NCI-H2081 (cell line): ENCODE measurements at places on chromosomes 3 and 15.
A peak's percentile ranks its signal among the peaks of the same experiment; 100 is the strongest.

GRCh38 chr15:78212008-78212407, 22.4 kb downstream of the ACSBG1 start:
- DNase-seq = no peak

DNA sequence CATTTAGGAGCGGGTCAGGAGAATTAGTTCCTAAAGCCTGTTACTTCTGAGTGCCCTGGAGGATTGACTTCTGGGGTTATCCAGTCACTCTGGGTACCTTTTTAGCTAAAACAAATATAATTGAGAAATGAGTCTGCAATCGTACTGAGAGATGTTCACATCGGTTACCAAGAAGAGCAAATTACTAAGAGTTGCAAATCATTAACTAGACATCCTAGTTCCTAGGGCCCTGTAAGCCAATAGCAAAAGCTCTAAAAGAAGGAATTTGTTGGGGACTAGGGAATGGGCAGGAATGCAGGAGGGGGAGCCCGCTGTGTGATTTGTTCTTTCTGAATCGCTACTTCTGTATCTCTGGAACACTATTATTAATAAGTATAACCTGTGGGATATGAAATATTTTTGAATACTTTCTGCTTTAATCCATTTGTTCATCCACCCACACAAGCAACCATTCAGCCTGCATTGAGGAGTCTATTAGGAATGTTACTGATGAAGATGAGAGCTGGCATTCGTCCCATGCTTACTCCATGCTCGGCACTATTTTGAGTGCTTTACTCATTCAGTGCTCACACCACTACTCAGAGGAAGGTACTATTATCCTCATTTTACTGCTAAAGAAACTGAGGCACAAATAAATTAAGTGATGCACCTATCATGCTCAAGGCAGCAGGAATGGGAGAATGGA, 31.5 kb upstream of the KY start:
- no peak for DNase-seq

GRCh38 chr15:41013691-41014414, 60.6 kb downstream of the CHAC1 start:
- no peak for DNase-seq

GRCh38 chr3:3806092-3806491, 6.9 kb downstream of the LRRN1 start:
- no peak for DNase-seq

DNA sequence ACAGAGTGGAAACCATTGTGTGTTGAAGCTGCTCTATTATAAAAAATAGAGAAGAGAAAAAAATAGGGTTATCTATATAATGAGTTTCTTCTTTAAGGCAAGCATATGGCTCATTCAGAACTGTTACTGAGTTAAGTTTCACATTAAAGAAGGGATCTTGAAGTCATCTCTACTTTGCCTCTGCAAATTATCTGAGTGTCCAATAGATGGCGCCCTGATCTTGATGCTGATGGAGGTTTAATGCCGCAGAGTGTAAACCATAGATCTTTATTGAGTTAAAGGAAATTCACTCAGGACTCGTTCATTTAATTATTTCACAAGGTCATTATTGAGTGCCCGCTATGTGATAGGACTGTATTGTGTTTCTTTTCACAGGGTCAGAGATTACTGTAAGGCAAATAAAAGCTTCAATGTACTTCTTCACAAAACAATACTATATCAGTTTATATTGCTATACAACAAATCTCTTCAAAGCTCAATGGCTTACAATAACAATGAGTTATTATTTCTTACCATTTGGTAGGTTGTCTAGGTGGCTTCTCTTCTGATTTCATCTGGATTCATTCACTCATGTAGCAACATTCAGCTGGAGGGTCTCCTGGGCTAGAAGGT, 171.4 kb downstream of the NSUN3 start:
- DNase-seq = peak; percentile 40

DNA sequence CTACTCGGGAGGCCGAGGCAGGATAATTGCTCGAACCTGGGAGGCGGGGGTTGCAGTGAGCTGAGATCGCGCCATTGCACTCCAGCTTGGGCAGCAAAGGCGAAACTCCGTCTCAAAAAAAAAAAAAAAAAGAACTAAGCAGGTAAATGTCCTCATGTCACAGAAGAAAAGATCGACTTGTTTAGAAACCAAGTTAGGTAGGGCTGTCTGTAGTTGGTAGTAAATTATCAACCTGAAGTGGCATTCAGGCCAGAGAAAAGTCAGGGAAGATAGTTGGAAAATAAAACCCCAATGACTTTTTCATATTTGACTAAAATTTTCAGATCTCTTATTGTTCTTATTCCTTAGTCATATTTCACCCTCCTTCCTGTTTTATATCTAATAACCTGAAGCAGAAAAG, 55.4 kb downstream of the ZNF609 start:
- no peak for DNase-seq

GRCh38 chr3:138260611-138261010, 69.0 kb downstream of the NME9 start:
- DNase-seq = no peak

GRCh38 chr15:37574985-37575384, 359.5 kb upstream of the TMCO5A start:
- DNase-seq = no peak

GRCh38 chr3:196207833-196208607, 3.2 kb downstream of the ZDHHC19 start:
- peak; percentile 34 for DNase-seq

DNA sequence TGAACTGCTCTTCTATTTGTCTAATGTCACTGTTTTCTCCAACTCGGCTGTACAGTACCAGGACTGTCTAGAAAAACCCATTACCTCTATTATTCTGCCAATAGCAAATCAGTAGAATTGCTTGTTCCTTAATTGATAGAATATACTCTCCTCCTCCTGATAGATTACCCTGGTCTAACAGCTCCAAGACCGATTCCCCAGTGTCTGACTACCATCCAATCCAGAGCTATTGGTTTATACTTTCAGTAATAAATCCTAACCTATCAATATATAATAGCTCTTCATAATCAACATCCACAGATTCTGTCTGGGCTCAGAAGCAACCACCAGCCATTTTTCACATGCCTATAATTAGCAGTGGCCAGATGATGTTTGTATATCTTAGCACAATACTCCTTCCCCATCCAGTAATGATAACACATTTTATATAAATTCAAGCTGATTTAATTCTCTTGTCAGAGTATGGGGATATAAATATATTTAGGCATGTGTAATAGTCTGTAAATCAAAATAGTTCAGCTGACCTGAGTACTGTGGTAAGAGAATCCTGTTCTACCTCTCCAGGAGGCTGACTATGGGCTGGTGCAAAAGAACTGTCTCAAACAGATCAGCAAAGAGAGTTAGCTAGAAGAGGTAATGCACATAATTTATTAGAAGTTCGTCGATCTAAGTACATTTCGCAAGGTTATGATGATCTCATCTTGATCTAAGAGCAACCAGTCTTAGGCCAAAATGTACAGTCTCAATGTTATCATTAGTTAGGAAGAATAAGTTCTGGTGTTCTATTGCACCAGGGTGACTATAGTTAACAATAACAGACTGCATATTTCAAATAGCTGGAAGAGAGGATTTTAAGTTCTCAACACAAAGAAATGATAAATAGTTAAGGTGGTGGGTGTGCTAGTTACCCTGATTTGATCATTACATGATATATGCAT, 193.4 kb downstream of the SHOX2 start:
- no peak for DNase-seq

DNA sequence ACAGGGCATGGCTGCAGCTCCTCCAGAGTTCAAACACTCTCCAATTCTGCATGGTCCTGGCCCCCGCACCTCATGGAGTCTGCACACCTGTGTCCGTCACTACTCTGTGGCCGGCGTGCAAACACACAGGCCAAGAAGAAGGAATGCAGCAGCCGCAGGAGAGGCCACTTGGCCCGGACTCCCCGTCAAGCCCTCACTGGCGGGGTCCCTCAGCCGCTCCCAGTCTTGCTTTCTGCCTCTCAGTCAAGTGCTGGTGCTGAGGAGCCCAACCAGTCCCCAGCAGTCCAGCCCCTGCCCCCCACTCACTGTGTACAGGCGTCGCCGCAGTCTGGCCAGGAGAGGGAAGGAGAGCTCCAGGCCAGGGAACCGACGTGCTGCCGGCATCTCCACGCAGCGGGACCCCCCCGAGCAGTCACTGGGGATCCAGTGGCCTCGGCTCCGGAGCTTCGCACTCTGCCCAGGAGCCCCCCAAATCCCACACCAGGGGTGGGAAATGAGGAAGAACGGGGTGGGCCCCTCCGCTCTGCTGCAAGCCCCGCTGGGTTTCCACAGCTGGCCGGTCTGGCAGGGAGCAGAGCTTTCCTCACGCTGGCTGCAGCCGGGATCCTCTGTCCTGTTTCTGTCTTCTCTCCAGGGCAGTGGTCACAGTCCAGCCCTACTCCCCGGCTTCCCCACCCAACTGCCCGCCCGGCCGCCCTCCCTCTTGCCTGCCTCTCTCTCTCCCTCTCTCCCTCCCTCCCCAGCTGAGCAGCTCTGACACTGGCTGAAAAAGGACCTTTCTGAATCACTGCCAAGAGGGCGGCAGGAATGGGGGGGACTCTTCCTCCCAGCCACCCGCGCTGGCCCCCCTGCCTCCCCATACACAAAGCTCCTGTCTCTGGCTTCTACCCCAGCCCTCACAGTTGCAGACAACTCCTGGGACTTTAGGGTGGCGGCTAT, 16.0 kb downstream of the TNK2 start:
- peak; percentile 89 for DNase-seq

GRCh38 chr3:121988146-121988545, 33.9 kb downstream of the ILDR1 start:
- no peak for DNase-seq

GRCh38 chr15:53126144-53126543, 336.0 kb upstream of the ONECUT1 start:
- no peak for DNase-seq
